Hematopoietic multipotent progenitor cell treated with erythropoietin and hydrocortisone succinate and interleukin-3 and kit ligand, for 6 days (in vitro differentiated cells): ENCODE measurements at places on chromosomes 13 and 19.

- peak; percentile 91 for DNase-seq
These were observed 379 bp upstream of the CDC34 start for GRCh38 chr19:531009-531752.

DNA sequence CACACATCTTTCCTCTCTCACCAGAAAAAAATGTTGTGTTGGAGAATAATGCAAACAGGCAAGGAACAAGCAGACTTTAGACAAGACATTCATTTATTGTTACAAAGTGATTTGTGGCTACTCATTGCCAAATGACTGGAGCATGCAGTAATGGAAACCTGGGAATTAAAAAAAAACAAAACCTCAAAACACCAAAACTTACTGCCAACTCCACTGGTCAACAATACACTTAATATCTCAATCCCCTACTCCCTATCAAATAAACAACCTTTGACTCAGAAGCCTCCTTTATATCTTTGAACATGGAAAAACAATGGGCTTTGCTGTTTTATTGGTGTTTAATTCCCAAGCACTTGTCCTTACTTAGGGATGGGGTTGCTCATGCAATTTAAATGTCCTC is 112.8 kb downstream of the POSTN start:
- no peak for DNase-seq

DNA sequence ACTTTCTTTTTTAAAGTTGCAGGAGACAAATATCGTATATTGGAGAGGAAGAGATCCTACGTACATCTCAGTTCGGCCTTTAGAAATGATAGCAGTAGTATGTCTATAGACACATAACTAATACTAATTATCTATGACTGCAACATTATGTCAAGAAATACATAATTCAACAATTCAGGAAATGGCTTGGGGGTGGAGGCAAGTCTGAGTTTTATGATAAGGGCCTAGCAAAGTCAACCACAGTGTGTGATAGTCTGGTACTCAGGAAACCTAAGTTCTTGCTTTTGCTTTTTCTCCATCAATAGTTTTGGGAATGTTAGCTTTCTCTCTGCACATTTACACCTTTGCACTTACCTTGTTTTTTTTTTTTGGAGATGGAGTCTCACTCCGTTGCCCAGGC is 27.5 kb upstream of the OBI1 start:
- peak; percentile 82 for DNase-seq

GRCh38 chr13:98370806-98371515 is 193.9 kb upstream of the RNF113B start:
- no peak for DNase-seq

GRCh38 chr13:96238241-96238640 is 148.3 kb downstream of the HS6ST3 start:
- DNase-seq = no peak

- peak; percentile 29 for DNase-seq
These were observed 575 bp downstream of the SHFL start for GRCh38 chr19:10086591-10087192.

DNA sequence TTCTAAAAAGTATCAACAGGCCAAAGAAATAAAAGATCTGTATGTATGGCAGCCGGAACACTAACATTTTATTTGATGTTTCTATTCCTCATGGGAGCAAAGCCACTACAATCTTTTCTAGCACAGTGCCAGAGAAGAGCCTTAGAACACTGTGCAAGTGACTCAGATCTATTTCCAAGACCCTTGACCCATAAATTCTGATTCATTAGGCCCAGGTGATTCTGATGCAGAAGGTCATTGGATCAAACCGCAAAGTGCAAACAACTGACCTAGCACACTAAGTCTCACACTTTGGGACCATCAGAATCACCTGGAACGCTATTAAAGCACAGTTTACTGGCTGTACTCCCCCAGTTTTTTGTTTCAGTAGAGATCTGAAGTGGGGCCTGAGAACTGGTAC is 87.6 kb downstream of the MYCBP2 start:
- no peak for DNase-seq

DNA sequence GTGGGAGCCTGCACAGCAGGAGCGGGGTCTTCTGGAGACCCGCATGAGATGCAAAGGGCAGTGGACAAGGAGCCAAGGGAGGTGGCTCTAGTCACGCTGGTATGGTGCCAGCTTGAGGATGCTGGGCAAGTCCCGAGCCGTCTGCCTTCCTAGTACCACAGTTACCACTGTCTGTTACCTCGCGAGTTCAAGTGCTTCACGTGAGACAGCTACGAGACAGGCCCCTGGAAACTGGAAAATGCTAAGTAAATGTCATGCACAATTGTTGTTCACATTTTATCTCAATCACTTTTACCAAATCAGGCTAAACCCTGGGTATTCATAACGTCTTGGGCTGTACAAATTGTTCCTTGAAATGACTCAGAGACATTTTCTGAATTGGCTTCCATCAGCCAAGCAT is 155.7 kb downstream of the TNFRSF19 start:
- no peak for DNase-seq

GRCh38 chr13:74270018-74270417 is 135.8 kb upstream of the KLF12 start:
- no peak for DNase-seq

DNA sequence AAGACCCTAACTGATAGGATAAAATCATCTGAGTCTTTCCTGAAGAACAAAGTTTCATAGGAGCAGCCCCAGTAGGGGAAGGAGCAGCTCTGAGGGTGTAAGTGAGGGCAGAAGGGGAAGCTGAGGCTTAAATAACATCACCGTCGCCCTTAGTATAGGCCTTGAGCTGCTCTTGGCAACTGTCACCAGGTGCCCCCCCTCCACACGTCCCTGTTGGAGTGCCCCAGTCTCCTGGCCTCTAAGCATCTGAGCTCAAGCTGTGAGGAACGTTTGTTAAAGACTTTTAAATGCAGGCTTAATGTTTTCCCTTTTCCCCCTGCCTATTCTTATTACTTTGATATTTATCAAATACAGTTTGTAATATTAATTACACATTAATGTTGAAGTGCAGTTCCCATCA is 170.6 kb downstream of the ZIC5 start:
- DNase-seq = no peak

DNA sequence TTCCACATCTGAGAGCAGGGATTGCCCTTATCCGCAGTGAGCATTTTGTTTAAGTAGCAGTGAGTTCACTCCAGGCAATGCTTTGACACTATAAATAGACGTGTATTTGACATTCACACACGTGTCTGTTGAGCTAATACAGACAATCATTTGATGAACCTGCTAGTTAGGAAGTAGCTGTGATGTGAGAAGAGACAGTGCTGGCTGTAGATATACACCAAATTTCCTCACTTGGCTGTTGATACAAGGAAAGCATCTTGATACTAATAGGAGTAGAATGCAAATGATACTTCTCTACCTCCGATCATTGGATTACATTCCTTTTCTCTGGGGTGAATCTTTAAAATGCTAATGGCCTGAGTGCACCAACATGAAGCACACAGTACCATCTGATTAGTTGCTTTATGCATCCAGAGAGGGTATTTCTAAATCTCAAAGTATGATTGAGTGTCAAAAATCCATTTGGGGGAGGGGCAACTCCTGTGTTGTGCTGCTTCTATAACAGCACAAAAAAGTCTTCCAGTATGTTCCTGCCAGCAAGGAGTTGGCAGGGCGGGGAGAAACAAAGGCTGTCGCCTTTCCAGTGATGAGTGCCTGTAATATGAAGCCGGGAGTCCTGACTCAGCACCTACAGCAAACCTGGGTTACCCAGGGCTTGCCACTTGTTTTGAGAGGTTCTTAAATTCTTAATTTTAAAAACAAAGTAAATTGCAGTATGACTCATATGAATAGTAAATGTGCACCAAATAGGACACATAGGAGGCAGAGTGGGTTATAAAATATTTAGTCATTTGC is 7.0 kb downstream of the CUL4A start:
- DNase-seq = peak; percentile 31

DNA sequence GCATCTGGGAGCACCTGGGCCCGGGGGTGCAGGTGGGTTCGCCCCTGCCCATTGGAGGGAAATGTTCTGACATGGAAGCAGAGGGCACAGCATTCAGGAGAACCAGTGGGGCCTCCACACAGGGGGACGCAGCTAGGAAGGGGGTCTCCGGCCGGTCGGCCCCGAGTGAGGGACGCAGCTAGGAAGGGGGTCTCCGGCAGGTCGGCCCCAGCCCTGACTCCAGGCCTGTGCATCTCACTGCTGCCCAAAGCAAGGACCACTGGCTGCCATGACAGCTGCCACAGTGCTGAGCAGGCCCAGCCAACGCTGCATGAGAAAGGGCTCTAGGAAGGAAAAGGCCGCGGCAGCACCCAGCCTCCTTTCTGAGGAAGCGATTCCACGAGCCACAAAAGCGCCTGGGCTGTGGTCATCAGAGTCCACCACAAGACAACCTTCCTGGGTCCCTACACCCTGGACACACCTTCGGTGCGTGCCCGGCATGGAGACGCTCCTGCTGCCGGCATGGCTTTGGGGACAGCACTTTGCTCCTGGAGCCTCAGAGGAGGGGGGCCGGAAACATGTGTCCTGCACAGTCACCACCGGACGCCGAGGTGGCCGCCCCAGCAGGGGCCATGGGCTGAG is 9.7 kb downstream of the RASA3 start:
- no peak for DNase-seq

DNA sequence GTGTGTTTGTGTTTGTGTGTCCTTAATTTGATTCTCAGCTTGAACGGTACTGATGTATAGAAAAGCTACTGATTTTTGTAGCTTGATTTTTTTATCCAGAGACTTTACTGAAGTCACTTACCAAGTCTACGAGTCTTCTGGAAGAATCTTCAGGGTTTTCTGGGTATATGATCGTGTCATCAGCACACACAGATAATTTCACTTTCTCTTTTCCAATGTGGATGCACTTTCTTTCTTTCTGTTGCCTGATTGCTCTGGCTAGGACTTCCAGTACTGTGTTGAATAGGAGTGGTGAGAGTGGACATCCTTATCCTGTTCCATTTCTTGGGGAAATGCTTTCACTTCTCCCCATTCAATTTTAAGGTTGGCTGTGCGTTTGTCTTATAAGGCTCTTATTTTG is 7.9 kb upstream of the LILRB1 start:
- no peak for DNase-seq

DNA sequence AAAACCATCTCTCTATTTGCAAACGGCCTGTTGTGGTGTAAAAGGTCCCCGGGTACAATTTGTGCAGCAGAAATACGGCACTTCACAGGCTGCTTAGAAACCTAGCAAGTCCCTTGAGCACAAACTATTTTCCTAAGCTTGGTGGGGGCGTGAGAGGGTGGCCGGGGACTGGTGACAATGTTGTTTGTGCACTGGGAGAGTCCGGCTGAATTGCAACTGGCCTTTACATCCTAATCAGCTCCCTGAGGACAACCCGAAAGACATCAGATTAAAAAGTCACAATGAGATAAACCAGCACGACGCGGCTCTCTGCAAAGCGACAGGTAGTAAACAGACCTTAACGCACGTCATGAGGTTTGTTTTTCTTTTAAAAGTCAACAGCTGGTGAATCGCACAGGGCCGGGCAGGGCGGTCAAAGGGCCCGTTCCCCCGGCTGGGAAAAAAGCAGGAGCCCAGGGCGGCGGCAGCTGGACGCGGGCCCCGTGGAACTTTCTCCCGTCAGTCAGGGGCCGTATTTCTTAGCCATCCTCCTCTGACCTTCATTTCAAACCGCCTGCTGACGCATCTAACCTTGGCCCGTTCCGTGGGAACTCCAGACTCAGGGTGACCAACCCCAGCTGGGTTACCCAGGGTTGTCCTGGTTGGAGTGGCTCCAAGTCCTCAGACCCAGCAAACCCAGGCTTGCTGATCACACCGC is 112.3 kb downstream of the GADD45B start:
- no peak for DNase-seq

GRCh38 chr13:67281466-67281865 is 51.3 kb upstream of the PCDH9 start:
- DNase-seq = no peak

GRCh38 chr13:114281351-114282040 is at the start of gene UPF3A:
UPF3A (plus strand) TSS chr13:114281601; CDS start chr13:114281640, 39 bp downstream.
- peak; percentile 94 for DNase-seq

GRCh38 chr13:19888799-19889198 is 25.4 kb upstream of the ZMYM5 start:
- DNase-seq = peak; percentile 52

DNA sequence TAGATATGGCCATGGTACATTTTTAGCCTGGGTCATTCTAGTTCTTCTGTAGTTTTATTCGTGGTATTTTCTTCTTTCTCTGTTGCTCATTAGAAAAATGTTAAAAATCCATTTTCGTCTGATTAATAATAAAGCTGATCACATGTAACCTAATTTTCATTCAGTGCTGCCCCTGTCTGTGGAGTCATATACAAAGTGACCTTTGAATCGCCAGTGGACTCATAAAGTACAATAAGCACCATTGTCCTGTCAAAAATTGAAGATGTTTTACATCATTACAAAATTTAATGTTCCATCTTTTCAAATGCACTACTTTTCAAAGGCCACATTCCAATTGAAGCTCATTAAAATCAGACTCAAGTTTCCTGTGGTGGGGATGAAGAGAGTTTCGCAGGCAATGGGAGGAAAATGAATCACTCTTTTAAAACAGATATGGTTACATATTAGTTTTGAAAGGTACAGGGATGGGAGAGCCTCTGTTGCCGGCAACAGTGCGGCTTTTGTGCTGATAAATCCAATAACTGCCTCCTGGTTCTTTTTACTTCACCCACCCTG is 205.4 kb downstream of the ZNF536 start:
- no peak for DNase-seq

DNA sequence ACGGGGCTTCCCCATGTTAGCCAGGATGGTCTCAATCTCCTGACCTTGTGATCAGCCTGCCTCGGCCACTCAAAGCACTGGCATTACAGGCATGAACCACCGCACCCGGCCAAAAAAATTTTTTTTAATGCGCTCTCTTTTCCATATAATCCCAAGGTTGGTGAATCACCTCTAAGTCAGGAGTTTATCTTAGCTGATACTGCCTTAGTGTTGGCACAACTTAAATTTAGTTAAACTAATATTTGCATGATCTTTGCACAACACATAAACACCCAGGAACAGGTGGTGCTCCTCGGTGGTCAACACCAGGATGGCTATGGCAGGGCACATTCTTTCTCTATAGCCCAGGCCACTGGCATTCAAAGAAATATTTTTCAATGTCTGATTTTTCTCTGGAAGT is 24.1 kb upstream of the PSG7 start:
- no peak for DNase-seq

DNA sequence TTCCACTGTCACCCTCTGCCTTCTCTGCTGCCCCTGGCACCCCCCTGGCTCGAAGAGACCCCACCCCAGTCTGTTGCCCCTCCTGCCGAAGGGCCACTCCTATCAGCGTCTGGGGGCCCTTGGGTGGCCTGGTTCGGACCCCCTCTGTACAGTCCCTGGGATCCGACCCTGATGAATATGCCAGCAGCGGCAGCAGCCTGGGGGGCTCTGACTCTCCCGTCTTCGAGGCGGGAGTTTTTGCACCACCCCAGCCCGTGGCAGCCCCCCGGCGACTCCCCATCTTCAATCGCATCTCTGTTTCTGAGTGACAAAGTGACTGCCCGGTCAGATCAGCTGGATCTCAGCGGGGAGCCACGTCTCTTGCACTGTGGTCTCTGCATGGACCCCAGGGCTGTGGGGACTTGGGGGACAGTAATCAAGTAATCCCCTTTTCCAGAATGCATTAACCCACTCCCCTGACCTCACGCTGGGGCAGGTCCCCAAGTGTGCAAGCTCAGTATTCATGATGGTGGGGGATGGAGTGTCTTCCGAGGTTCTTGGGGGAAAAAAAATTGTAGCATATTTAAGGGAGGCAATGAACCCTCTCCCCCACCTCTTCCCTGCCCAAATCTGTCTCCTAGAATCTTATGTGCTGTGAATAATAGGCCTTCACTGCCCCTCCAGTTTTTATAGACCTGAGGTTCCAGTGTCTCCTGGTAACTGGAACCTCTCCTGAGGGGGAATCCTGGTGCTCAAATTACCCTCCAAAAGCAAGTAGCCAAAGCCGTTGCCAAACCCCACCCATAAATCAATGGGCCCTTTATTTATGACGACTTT is 2.0 kb downstream of the ZFP36 start:
- no peak for DNase-seq
